Epithelial cell of esophagus (primary cell): ENCODE measurements at places on chromosomes 16 and 17.

DNA sequence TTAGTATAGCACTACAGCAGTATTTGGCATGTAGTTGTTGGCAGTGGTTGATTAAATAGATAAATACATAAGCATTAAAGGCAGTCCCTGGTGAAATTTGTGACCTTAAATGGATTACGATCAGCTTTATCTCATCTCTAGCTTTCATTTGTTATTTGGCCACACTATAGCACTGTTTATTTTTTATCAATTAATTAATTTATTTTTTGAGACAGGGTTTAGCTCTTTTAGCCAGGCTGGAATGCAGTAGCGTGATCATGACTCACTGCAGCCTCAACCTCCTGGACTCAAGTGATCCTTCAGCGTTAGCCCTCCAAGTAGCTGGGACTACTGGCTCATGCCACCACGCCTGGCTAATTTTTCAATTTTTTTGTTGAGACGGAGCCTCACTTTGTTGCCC, 18.7 kb upstream of the ARHGAP17 start:
- no peak for DNase-seq

DNA sequence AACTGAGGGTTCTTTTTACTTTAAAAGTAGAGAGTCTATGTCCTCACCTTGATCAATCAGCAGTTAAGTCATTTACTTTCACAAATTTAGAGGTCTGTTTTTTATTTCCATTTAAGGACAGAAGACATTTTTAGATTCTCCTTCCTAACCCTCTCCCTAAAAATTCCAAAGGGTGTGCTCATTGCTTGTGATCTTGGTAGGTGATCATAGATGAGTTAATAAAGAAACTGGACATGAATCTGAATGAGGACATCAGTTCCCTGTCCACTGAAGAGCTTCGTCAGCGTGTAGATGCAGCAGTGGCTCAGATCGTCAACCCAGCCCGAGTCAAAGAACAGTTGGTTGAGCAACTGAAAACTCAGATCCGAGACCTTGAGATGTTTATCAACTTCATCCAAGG, 8.8 kb downstream of the RUNDC1 start:
- no peak for DNase-seq

DNA sequence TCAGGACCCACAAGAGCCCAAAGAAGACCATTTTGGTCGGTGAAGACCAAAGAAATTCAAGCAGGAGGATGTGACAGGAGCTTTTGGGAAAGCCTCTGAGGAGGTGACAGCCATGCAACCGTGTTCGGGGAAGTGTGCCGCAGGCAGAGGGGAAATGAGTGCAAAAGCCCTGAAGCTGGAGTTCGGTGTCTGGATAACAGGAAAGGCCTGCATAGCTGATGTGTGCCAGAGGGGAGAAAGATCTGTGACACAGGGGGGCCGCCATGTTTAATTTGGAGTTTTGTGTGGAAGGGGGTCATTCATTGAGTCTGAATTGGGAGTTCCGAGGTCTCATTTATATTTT, 870 bp upstream of the ZC3H7A start:
- no peak for DNase-seq

- DNase-seq: no peak
Measured at GRCh38 chr16:78761427-78761826, 662.0 kb downstream of the WWOX start.

- no peak for DNase-seq
Measured at GRCh38 chr17:30091121-30091670, 25.4 kb upstream of the NSRP1 start.

- no peak for DNase-seq
Measured at GRCh38 chr16:65406116-65406515, 284.3 kb upstream of the CDH11 start.

DNA sequence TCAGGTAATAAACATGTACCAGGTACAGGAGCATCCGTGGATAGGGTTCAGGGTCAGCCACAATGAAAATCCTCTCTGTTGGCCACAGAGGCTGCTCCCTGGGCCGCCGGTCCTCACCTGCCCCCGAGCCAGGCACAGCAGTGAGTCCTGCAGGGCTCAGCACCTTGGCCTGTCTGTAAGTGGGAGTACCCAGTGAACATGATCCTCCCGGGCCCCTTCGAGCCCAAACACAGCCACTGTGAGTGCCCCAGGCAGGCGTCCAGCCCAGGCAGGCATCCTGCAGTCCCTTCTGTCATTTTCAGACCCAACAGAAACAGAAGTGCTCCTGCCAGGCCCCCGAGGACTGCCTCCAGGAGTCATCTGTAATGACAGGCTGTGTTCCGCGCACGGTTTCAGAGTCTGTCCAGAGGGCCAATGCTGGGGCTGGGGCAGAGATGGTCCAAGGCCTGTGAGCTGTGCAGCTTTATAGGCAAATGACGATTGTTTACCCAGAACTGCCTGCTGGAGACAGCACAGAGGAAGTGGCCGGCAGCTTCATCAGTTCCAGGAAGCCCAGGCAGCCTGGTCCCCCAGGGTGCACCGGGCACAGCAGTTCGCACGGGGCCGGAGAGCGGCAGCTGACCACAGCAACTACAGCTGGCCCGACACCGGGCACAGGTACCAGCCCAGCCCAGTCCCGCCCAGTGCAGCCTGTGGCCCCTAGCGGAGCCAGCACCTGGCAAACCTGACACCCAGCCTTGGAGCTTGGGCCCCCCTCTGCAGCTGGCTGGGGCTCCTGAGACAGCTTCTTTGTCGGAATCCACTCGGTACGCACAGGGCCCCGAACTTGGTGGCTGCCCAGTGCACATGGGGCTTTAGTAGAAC, 13.2 kb downstream of the SLC7A5 start:
- DNase-seq: no peak

DNA sequence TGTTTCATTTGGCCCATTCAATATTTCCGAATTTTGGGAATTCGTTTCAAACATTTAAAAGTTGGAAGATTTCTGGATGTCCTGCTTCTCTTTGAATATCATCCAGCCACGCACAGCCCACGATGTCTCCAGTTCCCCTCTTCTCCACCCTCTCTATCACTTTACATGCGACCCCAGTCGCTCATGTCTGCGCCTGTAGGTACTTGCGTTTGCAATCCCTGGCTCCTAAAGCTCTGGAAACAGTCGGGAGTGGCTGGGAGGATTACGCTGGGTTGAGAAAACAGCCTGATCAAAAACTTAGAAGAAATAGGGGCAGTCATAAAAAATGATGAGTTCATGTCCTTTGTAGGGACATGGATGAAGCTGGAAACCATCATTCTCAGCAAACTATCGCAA, 1.5 kb upstream of the SBK1 start:
- DNase-seq: no peak

DNA sequence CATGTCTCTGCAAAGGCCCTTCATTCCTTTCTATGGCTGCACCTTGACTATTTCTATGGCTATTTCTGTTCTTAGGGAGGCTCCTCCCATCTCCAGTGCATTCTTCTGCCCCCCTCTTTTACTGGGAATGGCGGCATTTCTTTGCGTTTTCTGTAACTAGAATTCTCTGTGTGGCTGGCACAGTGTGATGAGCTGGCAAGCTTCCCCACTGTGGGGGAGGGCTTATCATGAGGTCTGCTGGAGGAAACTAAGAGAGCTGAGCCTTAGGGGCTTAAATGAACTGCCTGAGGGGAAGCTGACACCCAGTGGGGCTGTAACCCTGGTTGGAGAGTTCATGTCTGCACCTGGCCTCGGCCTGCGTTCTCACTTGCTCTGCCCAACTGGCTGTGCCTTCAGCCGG, 1.5 kb upstream of the CARD14 start:
- DNase-seq: no peak

- peak; percentile 56 for DNase-seq
Measured at GRCh38 chr17:7650509-7651096, at the start of gene ATP1B2. Gene ATP1B2, plus strand, starts transcription at chr17:7650926. Its CDS starts 593 bp downstream, at chr17:7651519.

DNA sequence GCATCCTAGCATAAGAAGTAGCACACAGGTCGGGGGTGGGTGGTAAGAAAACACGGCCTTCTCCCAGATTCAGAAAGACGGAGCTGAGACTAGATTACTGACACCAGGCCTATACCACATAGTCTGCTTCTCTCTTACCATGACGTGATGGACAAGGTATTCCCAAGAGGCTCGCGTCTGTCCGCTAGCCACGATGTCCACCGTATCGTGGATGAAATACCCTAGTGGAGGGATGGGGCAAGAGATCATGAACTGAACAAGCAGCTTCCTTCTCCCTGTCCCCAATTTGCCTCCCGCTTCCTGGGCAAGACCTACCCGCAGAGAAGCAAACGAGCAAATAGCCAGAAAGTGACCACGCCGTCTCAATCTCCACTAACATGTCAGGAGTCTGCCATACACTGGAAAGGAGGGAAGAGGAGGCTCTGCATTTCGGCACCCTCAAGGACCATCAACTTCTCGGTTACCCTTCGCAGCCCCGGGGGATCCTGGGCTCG, 820 bp downstream of the TLCD1 start:
- peak; percentile 61 for DNase-seq

GRCh38 chr17:48998587-48999440, 1.6 kb downstream of the IGF2BP1 start:
- no peak for DNase-seq

DNA sequence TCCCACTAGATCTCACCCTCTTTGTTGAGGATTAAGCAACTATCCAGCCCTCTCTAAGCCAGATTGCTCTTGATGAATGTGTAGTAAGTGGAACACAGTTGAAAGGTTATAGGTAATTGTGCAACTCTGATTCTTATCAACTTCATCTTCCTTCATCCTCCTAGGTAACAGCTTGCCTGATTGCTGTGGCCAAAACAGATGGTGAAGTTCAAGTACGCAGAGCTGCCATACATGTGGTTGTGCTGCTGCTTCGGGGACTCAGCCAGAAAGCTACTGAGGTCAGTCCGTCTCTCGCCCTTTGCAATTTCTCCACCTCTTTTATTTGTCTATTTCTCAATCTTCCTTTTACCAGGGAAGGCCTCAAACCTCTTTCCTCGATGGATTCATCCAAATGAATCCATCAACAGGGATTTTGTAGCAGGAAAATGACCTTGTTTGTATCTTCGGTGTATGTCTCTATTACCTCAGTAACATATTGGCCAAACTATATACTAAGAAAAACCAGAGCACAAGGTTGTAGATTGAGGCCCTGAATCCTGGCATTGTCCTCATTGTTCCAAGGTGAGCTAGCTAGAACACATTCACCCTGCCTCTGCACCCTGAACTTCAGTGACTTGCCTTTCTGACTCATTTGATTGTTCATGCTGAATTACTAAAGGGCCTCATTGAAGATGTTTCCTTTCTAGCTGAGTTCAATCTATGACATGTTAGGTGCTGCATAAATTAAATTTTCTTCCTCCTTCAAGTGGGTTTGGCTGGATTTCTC, 65.1 kb upstream of the HAS3 start:
- DNase-seq: peak; percentile 88

DNA sequence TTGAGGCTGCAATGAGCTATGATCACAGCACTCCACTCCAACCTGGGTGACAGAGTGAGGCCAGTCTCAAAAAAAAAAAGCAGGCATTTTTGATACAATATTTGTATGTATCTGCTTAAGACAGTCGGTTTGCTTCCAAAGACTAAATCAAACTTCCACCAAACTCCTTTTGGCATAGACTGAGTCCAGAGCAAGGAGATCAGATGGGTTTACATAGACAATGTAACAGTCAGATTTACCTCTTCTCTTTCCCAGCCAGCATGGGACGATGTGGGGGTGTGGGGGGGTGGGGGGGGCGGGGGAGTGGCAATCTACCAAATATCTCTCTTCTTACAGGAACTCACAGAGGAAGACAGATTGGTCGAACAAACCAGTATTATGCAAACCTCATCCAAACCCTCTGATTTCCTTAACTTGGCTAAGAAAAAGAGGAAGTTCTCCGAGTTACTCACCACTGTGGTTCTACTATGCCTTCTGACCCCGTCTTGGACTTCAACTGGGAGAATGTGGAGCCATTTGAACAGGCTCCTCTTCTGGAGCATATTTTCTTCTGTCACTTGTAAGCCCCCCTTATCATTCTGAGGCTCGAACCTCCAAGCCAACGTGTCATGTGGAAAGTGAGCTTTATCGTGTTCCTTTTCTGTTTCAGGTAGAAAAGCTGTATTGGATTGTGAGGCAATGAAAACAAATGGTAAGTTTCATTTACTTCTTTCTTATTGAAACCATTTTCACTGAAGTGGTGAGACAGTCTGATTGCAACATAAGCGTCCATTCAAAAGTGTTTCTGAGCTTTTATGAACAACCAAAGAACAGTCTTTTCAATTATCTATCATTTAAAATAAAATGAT, at the start of gene MILR1:
MILR1 (plus strand) TSS at position 451 of the 848 bp plus-strand sequence; CDS start at position 505, 54 bp downstream.
- DNase-seq: peak; percentile 38

DNA sequence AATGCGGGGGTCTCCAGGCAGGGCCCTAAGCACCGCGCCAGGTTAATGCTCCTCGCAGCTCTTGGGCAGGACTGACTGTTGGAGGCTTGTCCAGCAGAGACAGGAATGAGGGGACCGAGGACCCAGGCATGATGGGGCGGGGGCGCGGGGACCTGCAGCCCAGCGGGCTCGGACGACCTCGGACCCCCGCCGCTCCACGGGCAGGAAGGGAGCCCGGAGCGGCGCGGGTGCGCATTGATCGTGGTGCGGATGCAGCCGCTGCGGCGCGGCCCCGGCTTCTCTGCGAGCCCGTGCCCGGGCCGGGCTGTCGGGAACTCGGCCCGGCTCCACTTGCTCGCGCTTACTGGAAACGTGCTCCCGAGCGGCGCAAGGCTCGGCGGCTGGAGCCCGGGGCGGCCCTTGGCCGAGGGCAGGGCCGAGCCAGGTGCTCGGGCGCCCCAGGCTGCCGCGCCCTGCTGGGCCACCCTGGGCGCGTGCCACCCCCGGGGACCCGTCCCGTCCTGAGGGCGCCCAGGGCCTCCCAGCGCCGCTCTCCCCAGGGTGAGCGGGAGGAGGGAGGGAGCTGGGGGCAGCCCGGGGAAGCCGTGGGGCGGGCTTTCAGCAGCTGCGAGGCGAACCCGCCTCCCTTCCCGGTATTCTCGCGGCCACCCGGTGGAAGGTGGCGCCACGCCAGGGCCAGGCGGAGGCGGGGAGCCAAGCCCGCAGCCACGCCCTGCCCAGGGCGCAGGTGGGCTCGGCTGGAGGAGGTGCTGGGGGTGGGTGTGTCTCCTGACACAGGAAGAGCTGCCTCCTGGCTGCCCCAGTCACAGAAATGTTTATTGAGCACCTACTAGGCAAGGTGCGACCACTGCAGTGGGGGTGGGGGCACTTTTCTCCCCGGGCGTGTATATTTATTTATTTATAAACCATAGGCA, 45.9 kb downstream of the SOCS3 start:
- peak; percentile 90 for DNase-seq

DNA sequence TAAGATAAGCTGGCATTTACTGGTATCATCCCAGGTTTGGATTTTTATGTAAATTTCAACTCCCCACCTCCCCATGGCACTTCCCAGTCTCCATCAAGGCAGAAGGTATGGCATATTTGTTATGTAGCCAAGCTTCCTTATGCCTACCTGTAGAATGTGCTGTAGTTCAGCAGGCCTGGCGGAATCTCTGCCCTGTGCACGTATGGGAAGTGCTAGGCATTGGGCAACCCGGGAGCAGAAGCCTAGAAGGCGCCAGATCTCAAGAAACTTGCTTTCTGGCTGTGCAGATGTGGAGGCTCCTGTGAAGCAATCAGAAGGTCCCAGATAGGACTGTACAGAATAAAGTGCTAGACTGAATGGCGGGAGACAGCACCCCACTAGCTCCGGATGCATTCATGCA, 64.7 kb downstream of the SNX20 start:
- no peak for DNase-seq
